ENCODE measurements at places on chromosomes 6 and 20.

DNA sequence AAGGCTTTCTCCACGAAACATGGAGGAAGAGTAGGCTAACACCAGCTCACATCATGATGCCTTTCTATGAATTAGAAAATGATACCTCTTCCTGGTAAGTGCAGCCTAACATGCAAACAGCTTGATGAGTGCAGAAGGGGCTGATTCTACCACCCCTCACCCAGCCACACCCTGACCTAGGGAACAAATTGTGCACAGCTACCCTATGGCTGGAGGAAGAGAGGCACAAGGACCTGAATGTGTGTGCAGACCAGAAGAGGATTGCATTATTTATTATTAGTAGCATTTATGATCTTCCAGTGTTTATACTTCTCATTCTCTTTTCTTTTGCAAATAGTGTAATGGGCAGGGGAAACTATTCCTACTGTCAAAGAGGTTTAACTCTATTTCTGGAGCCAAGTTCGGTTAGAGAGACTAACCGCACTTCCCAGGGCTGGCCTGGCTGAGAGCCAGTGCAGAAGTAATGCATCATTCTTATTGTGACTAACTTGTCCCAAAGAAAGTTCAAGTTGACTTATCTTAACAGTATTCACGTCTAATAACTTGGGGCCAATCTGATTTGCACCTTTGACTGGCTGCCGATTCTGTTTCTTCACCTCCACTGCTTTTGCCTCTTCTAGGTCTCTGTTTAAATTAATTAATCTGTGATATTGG is 237.5 kb downstream of the CD83 start:
- DNase-seq = peak; percentile 5

DNA sequence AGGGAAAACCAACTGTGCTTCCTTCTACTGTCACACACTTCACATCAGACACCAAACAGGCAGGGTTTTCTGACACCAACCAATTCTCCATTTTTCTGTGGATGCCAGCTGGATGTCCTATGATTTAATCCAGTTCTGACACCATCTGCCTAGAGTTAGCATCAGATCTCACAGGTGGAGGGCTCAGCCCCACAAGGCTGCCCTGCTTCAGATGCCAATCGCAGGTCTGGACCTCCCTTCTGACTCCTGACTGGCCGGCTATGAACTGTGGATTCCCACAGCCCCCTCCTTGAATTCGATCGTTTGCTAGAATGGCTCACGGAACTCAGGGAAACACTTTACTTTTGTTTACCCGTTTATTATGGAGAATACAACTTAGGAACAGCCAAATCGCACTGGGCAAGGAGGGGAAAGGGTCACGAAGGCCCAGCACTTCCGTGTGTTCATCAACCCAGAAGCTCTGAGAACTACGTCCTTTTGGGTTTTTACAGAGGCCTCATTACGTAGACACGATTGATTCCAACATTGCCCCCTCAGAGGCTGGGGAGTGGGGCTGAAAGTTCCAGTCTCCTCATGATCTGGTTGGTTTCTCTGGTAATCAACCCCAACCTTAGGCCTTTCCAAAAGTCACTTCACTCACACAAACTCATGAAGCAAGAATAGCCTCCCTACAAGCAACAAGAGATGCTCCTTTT is 25.4 kb upstream of the MAS1 start:
- no peak for DNase-seq

DNA sequence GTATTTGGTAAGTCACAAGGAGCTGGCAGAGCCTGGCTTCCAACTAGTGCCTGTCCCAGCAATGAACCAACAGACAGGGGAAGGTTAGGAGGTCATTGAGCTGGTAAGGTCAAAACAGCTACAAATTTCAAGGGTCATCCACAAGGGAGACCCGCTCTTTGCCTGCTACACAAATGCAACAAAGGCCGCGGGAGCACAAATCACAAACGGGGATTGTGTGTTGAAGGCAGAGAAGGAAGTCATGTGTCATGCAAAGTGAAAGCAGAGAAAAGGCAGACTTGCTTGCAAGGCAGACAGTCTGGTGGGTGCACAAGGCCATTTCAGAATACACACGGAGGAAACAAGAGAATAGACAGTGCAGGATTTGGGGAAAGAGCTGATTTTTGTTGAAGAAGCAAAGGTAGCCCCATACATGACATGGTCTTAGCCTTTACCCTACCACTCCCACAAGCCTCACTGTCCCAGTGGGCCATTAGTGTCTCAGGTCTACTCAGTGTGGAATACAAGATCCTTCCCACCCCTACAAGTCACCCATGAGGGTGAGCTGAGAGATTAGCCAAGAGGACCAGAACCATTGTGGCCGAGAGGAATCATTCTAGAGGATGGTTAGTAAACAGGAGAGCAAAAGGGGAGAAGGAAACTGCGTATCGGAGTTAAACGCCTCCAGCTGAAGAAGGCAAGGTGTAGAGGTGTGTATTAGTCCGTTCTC is 18.1 kb upstream of the SAMHD1 start:
- peak; percentile 22 for DNase-seq

GRCh38 chr6:133240511-133241085 is 559 bp upstream of the EYA4 start:
- DNase-seq = no peak

GRCh38 chr20:52746190-52746589 is 226.0 kb upstream of the TSHZ2 start:
- no peak for DNase-seq

DNA sequence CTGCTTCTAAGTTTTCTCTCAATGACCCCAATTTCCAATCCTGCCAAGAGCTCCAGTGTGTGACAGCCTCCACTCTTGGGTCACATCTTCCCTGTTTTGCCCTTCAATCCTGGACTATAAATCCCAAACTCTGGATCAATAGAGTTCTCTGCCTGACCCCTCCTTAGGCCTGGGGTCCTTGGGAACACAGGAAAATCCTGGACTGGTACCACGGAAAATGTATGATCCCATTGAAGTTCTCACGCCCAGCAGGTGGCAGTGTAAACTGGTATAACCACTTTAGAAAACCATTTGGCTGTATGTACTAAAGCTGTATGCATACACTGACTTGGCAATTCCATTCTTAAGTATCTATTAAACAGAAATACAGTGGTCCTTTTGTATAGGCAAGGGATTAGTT is 98.0 kb downstream of the SNAP25 start:
- no peak for DNase-seq

- no peak for DNase-seq
Observed at GRCh38 chr20:38283236-38283635, 20.7 kb upstream of the BPI start.

DNA sequence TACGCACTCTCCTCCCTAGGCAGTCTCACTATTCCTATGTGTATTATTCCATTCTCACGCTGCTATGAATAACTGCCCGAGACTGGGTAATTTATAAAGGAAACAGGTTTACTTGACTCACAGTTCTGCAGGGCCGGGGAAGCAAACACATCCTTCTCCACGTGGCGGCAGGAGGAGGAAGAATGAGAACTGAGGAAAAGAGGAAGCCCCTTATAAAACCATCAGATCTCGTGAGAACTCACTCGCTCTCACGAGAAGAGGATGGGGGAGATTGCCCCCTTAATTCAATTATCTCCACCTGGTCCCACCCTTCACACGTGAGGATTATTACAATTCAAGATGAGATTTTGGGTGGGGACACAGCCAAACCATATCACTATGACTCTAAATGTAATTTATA is 61.9 kb downstream of the ECT2L start:
- no peak for DNase-seq

DNA sequence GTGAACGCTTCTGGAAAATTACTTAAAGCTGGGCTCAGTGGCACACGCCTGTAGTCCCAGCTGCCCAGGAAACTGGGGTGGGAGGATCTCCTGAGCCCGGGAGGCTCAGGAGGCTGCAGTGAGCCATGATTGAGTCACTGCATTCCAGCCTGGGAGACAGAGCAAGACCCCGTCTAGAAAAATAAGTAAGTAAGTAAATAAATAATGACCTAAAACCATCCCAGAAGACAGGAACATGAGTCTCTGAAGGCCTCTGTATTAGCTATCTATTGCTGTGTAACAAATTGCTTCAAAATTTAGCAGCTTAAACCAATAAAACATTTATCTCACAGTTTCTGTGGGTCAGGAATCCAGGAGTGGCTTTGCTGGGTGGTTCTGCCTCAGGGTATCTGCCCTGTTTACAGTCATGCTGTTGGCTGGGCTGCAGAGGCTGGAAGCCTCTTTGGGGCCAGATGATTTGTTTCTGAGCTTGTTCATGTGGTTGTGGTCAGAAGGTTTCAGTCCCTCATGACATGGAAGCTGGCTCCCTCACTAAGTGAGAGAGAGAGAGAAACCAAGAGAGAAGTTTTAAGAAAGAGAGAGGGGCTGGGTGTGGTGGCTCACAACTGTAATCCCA is 48.4 kb upstream of the NCOA3 start:
- DNase-seq = no peak

GRCh38 chr6:81985191-81985590 is 232.7 kb upstream of the TENT5A start:
- DNase-seq = no peak

- DNase-seq = no peak
Observed at GRCh38 chr6:118370722-118371121, 177.4 kb upstream of the PLN start.

DNA sequence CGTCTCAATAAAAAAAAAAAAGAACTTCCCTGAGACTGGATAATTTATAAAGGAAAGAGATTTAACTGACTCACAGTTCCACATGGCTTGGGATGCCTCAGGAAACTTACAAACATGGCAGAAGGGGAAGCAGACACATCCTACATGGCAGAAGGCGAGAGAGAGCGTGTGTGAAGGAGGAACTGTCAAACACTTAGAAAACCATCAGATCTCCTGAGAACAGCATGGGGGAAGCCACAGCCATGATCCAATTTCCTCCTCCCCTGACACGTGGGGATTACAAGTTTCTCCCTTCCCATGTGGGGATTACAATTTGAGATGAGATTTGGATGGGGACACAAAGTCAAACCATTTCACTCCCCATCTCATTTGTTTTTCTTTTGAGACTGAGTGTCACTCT is 46.6 kb upstream of the TFAP2C start:
- DNase-seq = peak; percentile 49
